ENCODE measurements at places on chromosomes 11 and 22.
A peak's percentile ranks its signal among the peaks of the same experiment; 100 is the strongest.

DNA sequence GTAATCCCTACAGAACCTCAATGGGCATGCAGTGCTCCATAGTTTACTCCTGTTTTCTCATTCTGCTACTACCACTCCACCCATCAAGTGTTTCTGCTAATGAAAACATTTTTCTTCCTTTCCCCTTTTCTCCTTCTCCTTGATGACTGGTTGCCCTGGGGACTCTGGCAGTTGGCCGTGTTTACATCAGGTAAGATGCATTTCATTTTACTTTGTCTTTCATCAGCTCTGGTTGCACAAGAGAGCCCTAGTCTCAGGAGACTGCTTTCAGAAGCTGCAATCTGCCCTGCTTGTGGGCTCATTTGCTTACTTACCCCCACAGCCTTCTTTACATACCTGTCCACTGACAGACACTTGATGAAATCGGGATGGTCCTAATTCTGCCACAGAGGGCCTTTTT, 19.6 kb upstream of the LIMK2 start:
- DNase-seq = no peak

- peak; percentile 47 for DNase-seq
Observed at GRCh38 chr11:61567286-61568061, 13.4 kb downstream of the SYT7 start.

DNA sequence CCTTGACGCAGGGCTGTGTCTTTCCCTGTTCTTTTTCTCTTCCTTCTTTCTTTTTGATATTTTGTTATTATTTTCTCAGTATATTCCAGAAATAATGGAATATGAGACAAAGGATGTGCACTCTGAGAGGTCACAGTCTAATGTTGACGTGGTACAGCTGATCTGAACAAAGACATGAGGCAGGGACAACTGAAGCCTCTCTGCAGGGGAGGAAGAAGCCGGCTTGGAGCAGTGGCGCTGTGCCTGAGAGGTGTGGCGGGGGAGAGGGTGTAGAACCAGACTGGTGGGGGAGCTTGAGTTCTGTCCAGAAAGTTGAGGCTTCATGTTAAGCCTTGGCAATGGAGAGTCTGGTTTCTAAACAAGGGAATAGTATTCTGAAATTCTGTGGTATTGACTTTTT, 34.7 kb downstream of the ADAMTS15 start:
- no peak for DNase-seq

DNA sequence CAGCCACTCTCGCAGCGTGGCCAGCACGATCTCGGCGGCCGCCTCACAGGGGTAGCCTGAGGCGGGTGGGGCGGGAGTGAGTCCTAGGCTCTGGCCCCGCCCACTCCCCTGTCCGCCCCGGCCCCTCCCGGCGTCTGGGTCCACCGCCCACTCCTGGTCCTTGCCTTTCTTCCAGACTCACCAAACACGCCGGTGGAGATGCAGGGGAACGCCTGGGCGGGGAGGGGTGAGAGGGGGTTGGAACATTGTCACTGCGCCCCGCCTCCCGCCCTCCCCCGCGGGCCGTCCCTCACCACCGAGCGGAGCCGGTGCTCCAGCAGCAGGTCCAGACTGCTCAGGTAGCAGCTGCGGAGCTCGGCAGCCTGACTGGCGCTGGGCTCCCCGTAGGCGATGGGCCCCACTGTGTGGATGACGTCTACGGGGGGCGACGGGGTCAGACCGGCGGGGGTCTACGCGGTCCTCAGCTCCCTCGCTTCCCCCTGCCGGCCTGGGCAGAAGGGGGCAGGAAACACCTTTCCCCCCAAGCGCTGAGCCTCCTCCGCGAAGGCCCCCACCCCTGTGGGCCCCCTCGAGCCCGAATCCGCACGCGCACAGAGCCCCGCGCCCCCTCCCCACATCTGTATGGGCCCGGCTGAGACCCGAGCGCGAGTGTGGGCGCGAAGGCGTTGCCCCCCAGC, 13.2 kb downstream of the OTUB1 start:
- DNase-seq = peak; percentile 27

GRCh38 chr11:1842149-1843097, 3.6 kb downstream of the TNNI2 start:
- DNase-seq = no peak

GRCh38 chr11:125315079-125315740, 150.7 kb downstream of the PKNOX2 start:
- no peak for DNase-seq

DNA sequence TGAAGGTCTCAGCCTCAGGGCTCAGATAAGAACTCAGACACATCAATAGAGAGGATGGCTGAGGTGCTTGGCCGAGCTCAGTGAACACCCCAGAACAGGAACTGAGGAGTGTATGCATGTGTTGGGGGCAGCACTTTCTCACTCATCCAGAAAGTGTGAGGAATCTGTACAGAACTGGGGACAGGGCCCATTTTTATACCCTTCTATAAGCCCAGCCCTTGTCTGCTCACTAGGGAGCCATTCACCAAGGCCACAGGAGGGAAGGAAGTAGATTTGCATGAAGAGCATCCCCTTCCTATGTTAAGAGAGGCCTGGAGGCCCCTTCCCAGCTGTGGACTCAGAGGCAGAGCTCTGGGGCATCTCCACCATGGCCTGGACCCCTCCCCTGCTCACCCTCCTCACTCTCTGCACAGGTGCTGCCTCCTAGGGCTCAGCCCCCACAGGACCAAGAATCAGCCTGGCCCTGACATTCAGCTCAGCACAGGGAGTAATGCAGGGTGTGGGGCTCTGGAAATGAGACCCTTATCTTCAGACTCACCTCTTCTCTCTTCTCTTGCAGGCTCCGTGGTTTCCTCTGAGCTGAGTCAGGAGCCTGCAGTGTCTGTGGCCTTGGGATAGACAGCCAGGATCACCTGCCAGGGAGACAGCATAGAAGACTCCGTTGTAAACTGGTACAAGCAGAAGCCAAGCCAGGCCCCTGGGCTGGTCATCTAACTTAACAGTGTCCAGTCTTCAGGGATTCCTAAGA, 39.9 kb upstream of the GGTLC2 start:
- no peak for DNase-seq

DNA sequence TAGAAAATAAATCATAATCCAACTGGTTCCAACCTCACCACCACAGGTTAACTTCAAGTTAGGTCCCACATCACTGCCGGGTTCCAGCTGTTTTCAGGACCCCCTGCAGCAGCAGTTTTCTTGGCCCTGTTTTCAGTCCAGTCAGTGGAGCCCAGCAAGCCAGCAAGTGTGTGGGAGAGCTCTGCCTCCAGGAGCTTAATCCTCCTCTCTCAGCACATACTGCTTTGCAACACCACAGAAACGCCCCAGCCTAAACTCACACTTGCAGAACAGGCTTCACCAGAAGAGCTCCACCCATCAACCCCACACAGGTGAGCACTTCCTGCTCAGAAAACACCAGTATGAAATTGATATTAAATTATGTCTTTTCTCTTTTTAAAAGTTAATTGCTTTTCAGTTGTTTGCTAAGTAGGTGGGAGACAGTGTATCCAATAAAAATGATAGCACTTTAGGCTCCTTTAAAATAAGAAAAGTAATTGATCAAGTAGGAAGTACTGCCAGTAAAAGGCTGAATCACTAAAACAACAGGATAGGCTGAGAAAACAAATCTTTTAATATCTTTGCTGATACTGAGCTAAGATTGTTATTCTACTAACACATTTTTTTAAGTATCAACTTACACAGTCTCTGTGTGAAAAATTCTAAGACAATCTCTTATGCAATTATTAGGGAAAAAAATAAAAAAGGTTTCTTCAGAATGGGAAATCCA, 81.5 kb upstream of the TP53AIP1 start:
- DNase-seq = no peak

DNA sequence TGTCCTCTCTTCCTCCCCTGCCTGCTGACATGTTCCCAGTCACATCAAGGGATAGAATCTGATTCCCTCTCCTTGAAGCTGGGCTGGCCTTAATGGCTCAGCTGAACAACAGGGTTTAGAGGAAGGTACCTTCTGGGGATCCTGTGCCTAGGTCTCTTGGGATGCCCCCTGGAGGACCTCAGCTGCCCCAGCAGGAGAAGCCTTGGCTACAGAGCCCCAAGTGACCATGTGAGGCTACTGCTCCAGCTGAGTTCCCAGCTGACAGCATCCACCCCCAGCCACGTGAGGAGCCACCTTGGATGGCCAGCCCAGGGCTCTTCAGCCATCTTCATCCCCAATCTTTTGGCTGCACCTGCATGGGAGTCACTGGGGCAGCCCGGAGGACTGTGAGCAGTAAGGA, 1499.3 kb downstream of the TBC1D22A start:
- no peak for DNase-seq

DNA sequence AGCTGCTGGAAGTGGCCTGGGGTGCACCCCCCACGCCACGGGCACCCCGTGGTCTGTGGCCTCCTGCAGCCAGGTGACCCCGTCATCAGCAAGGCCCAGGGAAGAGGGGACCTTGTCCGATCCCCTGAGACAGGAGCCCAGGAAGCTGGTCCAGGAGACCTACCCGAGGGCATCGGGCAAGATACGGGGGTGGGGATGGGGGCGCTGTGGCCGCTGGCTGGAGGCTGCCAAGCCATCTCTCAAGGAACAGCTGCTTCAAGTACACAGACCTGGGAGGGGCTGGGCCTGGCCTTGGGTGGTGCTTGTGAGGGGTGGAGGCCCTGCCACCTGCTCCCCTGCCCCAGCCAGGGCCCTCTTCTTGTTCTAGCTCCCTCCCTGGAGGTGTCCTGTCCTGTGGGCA, 1272.1 kb downstream of the BRD1 start:
- DNase-seq = no peak

GRCh38 chr11:27380771-27381170, 17.8 kb upstream of the CCDC34 start:
- no peak for DNase-seq

All from activated naive CD4-positive, alpha-beta T cell (primary cell).